ENCODE measurements at places on chromosomes 16 and 17. TPM values are rescaled to one million over a fixed set of nuclear protein-coding genes. Genes with fewer than 3 reads are reported as not detected.

The PTX4 gene
- not detected for total RNA-seq

The TBC1D26 gene
- 3.3 TPM for total RNA-seq

DNA sequence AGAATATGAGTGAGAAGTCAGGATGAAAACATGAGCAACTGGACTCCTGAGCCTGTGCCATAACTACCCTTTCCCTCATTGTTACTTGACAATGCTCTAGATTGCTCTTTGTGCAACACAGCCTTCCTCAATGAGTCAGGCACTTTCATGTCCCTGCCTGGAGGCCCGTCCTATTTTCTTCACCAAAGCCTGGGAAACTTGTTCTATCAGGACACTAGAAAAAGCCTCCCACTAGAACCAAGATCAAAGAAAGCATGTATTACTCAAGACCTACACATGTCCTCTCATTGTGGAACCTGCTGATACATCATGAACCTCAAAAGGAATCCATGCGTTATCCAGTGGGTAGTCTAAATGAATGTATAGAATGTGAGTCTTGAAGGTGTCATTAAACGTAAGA lies 624.5 kb downstream of the TOX3 start:
- DNase-seq: no peak

DNA sequence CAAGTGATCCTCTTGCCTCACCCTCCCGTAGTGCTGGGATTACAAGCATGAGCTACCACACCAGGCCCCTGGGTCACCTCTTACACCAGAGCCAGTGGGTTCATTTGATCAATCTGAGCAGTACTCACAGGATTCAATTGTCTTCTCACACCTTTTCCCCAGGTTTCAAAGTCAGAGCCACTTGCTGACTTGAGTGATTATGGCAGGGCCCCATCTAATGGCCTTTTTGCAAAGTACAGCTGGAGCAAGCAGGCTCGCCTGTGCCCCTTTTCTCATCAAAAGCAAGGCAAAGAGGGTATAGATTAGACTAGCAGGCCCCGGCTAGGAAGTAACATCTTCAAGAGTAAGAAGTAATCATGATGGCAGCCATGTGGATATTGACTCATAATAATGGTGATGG lies 114.8 kb upstream of the NOL11 start:
- no peak for DNase-seq

The AIPL1 gene
- not detected for total RNA-seq

Measured in frontal cortex (tissue), 4 donors.